ENCODE measurements at places on chromosomes 5 and 9.

- DNase-seq, result no peak
Observed at GRCh38 chr9:22065431-22066200, 56.5 kb upstream of the CDKN2B start.

DNA sequence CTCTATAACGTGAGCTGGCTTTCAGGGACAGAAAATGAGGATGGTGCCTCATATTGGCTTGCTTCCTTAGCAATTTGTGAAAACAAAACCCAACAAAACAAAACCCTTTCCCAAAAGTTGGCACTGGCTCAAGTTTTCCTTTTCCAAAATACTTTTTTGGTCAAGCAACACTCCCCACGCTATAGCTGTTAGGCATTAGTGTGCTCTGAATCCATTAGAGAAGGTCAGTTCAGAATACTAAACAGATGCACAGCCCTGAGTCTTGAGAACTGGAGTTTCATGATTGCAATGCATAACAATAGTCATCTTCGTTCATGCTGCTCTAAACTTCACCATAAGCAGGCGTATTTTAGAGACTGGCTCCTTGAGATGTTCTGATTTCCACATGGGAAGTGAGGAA lies 172.0 kb upstream of the KLF9 start:
- DNase-seq, result no peak

- DNase-seq, result no peak
Observed at GRCh38 chr5:89570557-89570956, 687.6 kb upstream of the MEF2C start.

DNA sequence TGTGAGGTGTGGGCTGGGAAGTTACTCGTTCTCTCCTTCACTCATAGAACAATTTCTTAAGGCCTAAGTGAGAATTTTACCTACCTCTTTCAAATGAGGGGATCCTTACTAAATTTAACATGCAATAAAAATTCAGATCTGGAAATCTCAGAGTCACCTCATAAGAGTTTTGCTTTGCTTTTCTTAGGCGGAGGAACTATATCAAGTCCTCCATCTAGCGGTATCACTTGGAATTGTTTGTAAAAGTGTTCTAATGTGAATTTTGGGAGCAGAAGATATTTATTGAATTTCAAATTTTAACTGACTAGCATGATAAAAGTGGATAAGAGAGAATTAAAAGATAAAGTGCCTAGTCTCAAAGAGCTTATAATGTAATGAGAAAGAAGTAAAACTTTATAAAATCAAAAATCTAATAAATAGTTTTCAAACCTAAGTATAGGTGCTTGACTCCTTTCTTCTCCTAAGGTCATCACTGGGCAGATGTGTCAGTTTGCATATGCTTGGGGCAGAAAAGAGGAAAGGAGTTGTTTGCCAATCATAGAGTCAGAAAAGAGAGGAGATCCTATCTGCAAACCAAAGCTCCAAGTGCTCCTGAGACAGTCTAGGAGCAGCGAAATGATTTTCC lies 145.7 kb upstream of the DAB2 start:
- peak; percentile 55 for DNase-seq

GRCh38 chr9:137128862-137129455 lies 10.0 kb upstream of the GRIN1 start:
- DNase-seq, result no peak

DNA sequence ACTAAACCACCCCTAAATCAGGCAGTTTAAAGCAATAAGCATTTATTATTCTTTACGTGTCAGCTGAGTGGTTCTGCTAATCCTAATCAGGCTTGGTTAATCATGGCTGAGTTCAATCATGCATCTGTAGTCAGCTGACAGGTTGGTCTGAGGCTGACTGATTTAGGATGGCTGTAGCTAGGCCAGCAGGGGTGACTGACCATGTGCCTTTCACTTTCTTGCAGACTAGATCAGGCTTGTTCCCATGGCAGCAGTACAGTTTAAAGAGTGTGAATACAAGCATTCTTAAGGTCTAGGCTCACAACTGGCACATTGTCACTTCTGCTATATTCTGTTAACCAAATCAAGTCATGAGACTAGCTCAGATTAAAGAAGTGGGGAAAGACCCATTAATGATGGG lies 16.1 kb upstream of the MPDZ start:
- DNase-seq, result peak; percentile 7

DNA sequence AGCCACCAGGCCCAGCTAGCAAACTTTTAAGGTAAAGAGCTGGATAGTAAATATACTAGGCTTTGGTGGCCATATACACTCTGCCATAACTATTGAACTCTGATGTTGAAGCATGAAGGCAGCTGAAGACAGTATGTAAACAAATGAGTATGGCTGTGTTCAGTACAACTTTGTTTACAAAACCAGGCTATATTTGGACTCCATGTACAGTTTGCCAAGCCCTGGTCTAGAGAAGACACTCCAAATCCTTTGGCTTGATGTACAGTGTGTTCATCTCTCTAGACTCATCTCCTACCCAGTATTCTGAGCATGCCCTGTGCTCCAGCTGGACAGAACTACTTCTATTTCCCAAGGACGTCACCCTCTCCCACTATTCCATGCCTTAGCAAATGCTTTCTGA lies 54.3 kb upstream of the MEGF10 start:
- no peak for DNase-seq

GRCh38 chr5:123571927-123572326 lies 60.0 kb downstream of the CSNK1G3 start:
- no peak for DNase-seq

DNA sequence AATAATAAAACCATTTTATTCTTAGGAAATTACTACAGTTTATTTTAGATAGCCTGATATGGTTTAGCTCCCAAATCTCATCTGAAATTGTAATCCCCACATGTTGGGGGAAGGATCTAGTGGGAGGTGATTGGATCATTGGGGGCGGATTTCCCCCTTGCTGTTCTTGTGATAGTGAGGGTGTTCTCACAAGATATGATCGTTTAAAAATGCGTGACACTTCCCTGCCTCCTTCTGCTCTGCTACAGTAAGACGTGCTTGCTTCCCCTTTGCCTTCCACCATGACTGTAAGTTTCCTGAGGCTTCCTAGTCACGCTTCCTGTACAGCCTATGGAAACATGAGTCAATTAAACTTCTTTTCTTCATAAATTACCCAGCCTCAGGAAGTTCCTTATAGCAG lies 122.4 kb upstream of the FGF10 start:
- no peak for DNase-seq

GRCh38 chr5:111945535-111945934 lies 188.5 kb upstream of the NREP start:
- DNase-seq, result no peak

GRCh38 chr9:69376651-69377050 lies 51.6 kb downstream of the ENTREP1 start:
- DNase-seq, result peak; percentile 75

DNA sequence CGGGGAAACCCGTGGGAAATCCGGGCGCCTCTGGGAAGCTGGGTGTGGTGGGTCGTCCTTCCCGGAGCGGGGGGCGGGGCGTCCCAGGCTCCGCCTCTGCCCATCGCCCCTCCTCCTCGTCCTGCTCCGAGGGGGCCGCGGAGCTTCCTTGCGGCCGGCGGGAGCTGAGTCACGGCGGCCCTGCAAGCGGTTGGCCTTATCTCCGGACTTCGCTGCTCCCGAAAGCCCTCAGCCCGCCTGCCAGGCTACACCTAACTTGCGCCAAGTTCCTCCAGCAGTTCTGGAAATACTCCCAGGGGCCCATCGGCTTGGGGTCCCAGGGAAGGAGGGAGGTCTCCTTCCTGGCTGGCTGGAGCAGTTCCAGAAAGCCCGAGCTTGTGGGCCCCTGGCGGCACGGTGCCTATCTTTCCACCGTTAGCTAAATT lies 54.1 kb upstream of the CDKN2AIPNL start:
- peak; percentile 86 for DNase-seq

DNA sequence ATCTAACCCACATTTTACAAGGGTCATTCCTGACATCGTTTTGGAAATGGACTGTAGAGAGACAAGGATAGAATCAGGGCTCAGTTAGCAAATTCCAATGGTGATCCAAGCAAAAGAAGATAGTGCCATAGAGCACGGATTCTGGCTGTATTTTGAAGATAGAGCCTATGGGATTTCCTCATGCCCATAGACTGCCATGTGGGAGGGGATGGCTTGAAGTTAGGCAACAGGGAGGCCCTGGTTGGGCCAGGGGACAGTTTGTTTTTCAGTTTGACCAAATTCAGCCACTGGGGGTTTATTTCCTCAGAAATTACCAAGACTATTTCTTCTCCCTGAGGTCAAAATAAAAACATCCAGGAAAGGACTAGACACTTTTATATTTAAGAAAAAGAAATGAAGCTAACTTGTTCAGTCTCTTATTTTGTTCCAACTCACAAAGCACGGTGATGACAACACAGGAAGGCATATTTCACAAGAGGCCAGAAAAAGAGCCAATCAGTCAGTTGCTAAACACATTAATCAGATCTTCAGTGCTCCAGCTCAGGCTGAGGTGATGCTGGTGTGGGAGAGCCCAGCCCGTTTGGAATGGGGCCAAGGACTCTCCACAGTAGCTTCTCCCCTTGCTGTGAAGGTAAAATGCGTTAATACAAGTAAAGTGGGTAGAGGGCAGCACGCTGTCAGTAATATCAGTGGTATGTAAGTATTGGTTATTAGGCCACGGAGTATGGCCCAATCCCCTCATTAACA lies 4.4 kb upstream of the DCTN4 start:
- peak; percentile 98 for DNase-seq

- DNase-seq, result no peak
Observed at GRCh38 chr9:134375430-134376385, 49.5 kb downstream of the RXRA start.

- peak; percentile 72 for DNase-seq
Observed at GRCh38 chr5:67268231-67269021, 71.8 kb upstream of the CD180 start.

DNA sequence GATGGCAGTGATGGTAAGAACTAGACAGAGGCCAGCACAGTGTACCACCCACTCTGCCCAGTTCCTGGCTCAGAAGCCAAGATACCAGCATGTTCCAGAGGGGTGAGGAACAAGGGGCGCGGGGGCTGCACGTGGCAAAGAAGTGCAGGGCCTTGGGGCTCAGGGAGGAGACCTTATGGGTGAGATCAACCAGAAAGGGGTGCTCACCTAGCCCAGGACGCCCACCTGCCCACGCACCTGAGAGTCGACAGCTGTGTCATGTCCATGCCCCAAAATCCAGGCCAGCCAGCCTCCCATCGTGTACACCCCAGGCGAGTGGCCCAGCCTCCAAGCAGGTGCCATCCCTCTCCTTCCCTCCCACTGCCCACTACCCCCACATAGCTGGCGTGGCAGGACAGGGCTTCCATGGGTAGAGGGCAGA lies 34.9 kb downstream of the BICD2 start:
- no peak for DNase-seq
